ENCODE measurements at places on chromosomes 16 and 17.

DNA sequence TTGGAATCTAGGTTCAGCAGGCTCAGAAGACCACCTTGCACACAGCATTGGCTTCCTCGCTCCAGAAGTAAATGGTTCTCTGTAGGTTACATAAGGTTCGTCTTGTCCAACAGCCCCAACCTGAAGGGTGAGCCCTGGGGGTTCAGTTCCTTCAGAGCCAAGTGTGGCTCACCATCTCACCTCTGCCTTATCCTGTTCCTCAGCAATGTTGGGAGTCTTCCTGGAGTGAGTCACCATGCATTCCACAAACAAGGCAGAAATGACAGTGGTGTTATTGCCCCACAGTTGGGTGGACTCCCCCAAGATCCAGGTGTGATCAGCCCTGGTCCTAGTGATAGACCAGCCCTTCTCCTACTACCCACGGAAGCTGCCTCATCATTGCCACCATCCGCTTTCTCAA, 26.8 kb upstream of the SMPD3 start:
- no peak for DNase-seq

DNA sequence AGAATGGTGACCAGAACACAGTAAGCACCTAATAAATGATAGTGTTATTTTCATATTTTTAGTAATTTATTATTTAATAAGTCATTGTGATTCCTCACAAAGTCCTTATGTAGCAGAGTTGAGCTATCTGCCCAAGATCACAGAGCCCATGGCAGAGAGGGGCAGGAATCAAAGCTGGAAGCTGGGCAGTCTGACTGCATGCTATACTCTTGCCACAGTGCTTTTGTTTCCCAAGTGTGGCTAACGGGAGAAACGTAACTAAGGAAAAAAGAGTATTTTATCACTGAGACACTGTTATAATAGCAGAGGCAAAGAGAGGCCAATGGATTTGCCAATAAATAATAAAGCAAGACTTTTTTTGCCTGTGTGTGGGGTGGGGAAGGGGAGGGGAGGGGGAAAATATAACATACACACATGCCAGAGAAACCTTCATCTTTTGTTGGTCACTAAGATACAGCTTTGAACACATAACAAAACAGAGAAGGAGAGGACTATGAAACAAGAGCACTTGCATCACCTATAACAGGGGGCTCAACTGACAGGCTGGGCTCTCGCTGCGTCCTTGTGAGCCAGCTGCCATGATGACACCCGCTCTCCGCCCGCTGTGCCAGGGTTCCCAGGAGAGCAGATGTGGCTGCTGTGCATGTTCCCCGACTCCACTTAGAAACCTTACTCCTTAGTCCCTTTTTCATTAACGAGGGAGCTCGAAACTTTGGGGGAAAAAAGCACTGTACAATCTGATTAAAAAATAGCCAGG, 10.1 kb downstream of the CSNK2A2 start:
- DNase-seq = no peak

- DNase-seq = no peak
Measured at GRCh38 chr17:33595828-33596227, 302.7 kb upstream of the ASIC2 start.

GRCh38 chr17:83041305-83041704, 38.1 kb upstream of the METRNL start:
- DNase-seq = peak; percentile 38

GRCh38 chr16:51888016-51888415, 658.9 kb downstream of the TOX3 start:
- DNase-seq = no peak

DNA sequence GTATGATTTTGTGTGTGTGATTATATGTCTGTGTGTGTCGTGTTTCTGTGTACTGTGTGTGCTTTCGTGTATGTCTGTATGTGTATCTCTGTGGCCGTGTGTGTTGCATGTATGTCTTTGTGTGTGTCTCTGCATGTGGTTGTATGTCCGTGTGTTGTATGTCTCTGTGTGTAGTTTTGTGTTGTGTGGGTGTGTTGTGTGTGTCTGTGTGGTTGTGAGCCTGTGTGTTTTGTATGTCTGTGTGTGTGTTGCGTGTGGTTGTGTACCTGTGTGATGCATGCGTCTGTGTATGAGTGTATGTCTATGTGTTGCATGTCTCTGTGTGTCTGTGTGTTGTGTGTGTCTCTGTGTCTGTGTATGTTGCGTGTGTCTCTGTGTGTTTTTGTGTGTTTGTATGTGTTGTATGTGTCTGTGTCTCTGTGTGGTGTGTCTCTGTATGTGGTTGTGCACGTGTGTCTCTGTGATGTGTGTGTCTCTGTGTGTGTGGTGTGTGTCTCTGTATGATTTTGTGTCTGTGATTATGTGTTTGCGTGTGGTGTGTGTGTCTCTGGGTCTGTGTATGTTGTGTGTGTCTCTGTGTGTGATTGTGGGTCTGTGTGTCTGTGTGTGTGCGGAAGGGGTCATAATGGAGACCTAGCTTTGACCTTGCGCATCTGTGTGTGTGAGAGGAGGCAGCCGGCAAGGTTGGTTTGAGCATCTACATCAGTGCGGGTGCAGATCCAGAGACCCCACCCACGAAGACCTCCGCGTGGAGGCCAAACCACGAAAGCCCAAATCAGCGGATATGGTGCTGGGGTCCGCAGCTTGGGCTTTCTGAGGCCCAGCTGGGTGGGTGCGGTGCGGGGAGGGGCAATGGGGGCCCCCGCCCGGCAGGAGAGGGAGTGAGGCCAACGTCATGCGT, 212.6 kb upstream of the GSE1 start:
- no peak for DNase-seq

DNA sequence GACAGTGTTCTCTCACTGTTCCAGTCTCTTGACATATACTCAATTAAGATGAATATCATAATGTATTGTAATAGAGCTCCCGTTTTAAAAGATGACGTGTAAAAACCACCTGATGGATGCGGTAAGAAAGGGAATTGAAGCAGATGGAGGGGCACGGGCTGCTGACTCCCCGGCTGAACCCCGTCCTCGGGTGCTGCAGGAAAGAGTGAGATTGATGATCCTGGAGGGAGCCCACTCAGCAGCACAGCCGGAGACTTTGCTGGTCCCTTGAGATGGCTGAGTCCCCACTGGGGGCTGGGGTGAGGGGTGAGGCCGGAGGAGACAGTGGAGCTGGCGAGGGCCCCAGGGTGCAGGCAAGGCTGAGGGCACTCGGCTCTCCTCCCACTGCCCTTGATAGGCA, 217.4 kb downstream of the RPTOR start:
- no peak for DNase-seq

DNA sequence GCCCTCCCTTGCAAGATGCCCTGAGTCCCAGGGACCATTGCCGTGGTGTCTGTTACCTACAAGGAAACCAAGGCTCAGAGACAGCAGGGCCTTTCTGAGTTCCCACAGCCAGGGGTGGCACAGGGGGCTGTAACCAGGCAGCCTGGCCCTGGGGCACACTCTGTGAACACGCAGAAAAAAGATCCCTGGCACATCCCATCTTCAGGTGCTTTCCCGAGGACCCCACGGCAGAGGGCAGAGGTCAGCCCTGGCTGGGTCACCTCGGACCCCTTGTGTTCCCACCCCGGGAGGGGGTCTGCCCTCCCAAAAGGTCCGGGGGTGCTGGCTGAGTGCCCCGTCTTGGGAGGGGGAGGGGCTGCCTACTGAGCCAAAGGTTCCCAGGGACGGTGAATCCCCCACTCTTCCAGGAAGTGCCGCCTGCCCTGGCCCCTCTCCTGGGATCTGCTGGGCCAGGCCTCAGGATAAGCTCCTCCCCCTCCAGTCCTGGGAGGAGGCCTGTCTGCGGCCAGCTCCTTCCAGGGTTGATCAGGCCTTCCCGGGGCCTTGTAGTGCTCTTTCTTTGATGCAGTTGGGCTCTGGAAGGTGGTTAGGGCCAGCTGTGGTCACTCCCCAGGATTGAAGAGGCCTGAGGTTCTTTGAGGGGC, 8.1 kb downstream of the GLIS2 start:
- DNase-seq = no peak

GRCh38 chr17:41551365-41551764, 20.5 kb downstream of the KRT9 start:
- DNase-seq = no peak

- DNase-seq = no peak
Measured at GRCh38 chr17:63190821-63191370, 224.9 kb downstream of the TANC2 start.

DNA sequence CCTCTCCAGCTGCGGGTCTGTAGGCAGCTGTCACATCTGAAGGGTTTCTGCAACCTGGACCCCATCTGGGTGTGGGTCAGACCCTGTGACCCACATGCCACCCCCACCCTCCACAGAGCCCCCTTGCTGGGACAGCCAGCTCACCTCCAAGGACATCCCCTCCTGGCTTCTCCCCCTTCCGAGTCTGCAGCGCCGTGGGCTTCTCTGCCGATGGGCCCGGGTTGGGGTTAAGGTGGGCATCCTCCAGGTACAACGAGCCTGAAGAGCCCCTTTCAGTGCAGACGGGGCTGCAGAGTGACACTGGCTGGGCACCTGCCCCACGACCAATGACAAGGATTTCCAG, 28.9 kb downstream of the OR1D5 start:
- DNase-seq = no peak

- DNase-seq = no peak
Measured at GRCh38 chr17:4530799-4531730, 24.1 kb downstream of the MYBBP1A start.

- no peak for DNase-seq
Measured at GRCh38 chr17:1179818-1180742, at the start of gene ABR. TSS of gene ABR (minus strand) at chr17:1179981. CDS start at chr17:1179727, 254 bp downstream.

- no peak for DNase-seq
Measured at GRCh38 chr17:56995766-56996165, 17.8 kb downstream of the SCPEP1 start.

DNA sequence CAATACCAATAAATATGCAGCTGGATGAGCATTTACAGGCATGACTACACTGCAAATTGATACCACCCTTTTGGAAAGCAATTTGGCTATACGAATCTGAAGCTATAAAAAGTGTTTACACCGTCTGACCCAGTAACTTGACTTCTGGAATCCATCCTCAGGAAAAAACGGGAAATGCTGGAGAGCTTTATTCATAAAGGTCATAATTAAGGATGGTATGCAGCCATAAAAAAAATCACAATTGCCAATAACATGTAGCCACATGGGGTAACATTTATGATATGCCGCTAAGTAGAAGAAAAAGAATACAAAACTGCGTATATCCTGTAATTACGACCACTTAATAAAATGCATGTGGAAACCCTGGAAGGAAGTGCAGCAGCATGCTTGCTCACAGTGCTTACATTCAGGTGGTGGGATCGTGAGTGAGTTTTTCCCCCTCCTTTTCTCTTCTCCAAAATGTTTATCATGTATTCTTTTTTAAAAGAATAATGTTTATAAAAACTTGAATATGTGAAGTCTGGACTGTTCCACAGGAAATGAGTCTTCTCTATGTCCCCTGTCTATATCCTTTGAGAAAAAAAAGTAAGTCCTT, 34.2 kb downstream of the COPRS start:
- no peak for DNase-seq

- no peak for DNase-seq
Measured at GRCh38 chr17:75398279-75398678, 7.2 kb downstream of the GRB2 start.

GRCh38 chr17:35094902-35095301, 24.8 kb downstream of the RAD51D start:
- no peak for DNase-seq

DNA sequence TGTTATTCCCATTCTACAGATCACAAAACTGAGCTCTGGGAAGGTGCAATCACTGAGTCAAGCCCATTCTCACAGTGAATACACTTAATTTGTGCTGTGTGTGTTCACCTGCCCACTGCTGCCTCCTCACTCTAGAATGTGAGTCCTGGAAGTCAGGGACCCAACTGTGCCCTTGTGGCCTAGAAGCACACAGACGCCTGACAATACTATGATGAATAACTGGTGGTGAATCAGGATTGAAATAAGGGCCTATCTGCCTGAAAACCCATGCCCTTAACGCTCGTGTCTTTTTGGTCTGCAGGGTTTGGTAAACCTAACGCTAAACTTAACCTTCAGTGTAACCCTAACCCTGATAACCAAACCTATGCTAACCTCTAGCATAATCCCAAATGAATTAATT, 80.3 kb downstream of the ZNF423 start:
- DNase-seq = no peak

- DNase-seq = no peak
Measured at GRCh38 chr16:9225527-9226316, 134.3 kb downstream of the HAPSTR1 start.

GRCh38 chr16:80703131-80704071, 101.0 kb downstream of the CDYL2 start:
- DNase-seq = no peak

- DNase-seq = no peak
Measured at GRCh38 chr17:9780552-9780951, 10.8 kb downstream of the DHRS7C start.

- DNase-seq = peak; percentile 32
Measured at GRCh38 chr16:63461248-63461841, 1425.1 kb upstream of the CDH8 start.

DNA sequence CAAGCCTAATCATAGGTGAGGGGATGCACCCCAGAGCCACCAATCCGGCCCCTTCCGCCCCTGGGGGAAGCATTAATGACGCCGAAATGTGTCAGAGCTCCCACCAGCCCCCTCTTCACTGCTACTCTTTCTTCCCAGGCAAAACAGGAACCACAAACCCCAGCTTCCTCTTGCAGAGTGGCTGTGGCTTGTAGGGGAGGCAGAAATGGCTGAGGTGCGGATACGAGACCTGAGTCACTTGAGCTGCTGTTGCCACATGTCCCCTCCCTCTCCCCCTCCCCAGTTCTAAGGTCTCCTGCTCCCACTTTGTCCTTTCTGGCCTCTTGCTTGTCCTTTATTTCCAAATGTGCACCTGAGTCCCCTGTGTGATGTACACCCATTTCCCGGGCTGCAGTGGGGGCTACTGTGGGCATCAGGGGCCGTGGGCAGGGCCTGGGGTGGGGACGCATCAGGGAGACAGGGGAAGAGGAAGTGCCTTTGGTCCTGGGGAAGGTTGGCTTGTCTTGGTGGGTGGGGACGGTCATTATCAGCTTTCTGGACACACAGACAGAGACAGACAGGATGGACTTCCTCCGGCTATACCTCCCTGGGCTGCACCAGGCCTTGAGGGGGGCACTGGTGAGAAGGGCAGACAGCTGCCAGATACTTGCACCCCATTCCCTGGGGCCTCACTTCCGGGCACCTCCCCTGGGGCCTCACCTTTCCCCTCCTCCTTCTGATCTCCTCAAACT, at the start of gene APOBR:
Gene APOBR, plus strand, starts transcription at position 523 of the 731 bp plus-strand sequence. Its CDS starts 39 bp downstream, at position 562.
- DNase-seq = peak; percentile 89

- DNase-seq = no peak
Measured at GRCh38 chr16:66924527-66925321, 611 bp downstream of the RRAD start.

GRCh38 chr17:8894673-8895578, 27.5 kb upstream of the PIK3R6 start:
- peak; percentile 40 for DNase-seq

- DNase-seq = no peak
Measured at GRCh38 chr16:8402981-8403843, 187.1 kb downstream of the TMEM114 start.

- no peak for DNase-seq
Measured at GRCh38 chr16:58485184-58485887, 14.6 kb upstream of the NDRG4 start.

- no peak for DNase-seq
Measured at GRCh38 chr17:70577456-70577855, 408.1 kb downstream of the KCNJ2 start.
